ENCODE measurements at places on chromosomes 11 and 22.

- no peaks in the 10 kb centered on the region for H3K36me3 ChIP-seq
- H3K27me3 ChIP-seq, result peaks cover 24% of the 10 kb centered on the region
- no peaks in the 10 kb centered on the region for H3K4me1 ChIP-seq
- no peak overlapping the region for H3K4me3 ChIP-seq
- H3K27ac ChIP-seq, result no peak overlapping the region
Measured at GRCh38 chr11:102223859-102224258, 93.4 kb upstream of the BIRC3 start.

DNA sequence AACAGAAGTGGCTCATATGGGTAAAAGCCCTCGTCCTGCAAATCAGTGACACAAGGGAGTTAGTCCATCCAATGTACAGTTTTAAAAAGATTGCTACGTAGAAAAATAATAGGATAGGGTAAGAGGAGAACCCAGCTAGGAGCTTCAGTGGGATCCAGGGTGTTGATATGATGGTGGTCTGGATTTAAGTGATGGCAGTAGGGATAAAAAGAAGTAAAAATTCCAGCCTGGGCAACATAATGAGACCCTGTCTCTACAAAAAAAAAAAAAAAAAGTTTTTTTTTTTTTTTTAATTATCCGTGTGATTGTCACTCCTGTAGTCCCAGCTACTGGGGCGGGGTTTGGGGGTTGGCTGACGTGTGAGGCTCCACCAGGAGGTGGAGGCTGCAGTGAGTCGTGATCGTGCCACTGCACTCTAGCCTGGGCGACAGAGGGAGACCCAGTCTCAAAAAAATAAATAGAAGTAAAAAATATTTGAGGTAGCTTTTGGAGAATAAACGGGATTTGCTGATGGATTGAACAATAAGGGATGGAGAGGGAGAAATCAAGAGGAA, 7.0 kb upstream of the L3MBTL2 start:
- H3K27ac ChIP-seq, result peak overlapping the region; percentile 6
- H3K36me3 ChIP-seq, result peaks cover 7% of the 10 kb centered on the region
- peak overlapping the region; percentile 77 for H3K4me3 ChIP-seq

DNA sequence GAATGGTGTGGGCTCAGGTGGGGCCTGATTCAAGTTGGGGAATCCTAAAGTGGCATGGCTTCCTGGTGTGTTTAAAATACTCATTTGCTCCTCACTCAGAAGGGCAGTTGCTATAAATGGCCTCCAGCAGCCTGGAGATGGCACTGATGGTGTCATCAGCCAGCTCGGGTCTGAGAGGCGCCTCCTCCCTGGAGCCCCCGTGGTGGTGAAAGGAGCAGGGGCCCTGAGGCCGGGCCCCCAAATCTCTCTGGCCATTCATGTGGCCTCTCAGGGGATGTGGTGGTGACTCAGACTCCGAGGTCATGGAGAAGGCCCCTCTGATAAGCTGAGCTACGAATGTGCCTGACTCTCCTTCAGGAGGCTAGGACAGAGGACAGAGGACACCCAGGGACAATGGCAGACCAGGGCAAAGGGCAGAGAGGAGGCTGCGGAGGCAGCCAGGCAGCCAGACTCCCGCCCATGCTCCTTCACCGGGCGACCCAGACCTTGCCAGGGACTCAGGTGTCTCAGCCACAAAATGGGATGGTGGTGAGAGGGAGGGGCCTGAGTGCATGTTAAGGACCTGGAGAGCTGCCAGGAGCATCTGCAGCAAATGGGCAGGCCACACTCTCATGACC, 129.2 kb downstream of the CTTN start:
- peaks cover 26% of the 10 kb centered on the region for H3K27me3 ChIP-seq
- H3K4me1 ChIP-seq, result no peaks in the 10 kb centered on the region
- no peaks in the 10 kb centered on the region for H3K36me3 ChIP-seq
- H3K4me3 ChIP-seq, result no peak overlapping the region
- no peak overlapping the region for H3K27ac ChIP-seq
- no peak for DNase-seq

DNA sequence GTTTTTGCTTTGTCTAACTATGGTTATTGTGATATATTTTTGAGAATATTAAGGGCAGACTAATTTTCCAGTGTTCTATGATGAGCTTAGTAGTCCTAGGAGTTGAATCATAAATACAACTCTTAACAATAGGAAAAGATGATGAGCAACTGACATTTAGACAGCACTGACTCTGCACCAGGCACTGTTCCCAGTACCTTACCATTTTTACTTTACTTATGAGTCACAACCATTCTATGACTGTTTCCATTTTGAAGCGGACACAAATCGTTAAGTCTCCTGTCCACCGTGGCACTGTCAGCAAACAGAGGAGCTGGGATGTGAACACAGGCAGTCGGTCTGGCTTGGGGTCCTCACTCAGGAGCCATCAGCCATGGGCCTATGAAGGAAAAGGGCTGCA, 3.4 kb upstream of the SCGB2A2 start:
- H3K27me3 ChIP-seq, result peaks cover 46% of the 10 kb centered on the region
- no peak overlapping the region for H3K4me3 ChIP-seq

DNA sequence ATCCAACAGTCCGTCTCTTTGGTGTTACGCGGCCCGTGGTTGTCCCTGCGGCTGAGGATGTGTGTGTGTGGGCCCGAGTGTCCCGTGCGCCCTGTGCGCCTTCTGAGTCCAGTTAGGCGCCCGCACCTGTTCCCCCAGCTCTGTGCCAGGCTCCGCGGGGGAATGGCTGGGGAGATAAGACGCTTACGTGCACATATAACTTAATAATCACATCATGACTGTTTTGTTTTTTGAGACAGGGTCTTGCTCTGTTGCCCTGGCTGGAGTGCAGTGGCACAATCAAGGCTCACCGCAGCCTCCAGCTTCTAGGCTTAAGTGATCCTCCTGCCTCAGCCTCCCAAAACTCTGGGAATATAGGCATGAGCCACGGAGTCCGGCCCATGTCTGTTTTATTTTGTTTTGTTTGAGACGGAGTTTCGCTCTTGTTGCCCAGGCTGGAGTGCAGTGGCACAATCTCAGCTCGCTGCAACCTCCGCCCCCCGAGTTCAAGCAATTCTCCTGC, 817 bp downstream of the ARL2 start:
- H3K36me3 ChIP-seq, result peaks cover 4% of the 10 kb centered on the region
- peak overlapping the region; percentile 81 for H3K4me3 ChIP-seq
- no peaks in the 10 kb centered on the region for H3K27me3 ChIP-seq
- DNase-seq, result no peak

DNA sequence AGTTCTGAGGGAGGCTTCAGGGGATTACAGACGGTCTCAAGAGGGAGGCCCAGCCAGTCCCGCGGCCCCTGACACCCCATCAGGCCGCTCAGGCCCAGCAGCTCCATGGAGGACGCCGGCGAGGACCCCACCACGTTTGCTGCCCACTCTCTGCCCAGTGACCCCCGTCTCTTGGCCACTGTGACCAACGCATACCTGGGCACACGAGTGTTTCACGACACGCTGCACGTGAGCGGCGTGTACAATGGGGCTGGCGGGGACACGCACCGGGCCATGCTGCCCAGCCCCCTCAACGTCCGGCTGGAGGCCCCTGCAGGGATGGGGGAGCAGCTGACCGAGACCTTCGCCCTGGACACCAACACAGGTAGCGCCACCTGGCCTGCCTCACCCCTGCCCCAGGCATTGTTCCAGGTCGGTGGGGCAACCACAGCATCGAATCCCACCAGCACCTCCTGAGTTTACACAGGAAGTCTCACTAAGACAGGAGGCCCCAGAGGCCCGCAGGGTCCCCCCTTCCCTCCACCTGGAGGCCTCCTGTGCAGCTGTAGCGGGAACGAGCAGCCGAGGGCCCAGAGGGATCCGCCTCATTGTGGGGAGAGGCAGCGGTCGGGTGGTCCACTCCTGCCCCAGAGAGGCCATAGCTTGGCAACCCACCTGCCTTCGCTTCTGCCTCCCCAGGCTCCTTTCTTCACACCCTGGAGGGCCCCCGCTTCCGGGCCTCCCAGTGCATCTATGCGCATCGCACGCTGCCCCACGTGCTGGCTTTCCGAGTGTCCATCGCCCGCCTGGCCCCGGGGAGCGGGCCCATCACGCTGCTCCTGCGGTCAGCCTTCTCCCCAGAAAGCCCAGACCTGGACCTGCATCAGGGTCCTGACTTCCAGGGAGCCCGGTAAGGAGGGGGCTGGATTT, 1.0 kb downstream of the PGGHG start:
- no peak for DNase-seq
- no peaks in the 10 kb centered on the region for H3K27me3 ChIP-seq
- peaks cover 34% of the 10 kb centered on the region for H3K36me3 ChIP-seq
- H3K27ac ChIP-seq, result peak overlapping the region; percentile 89
- H3K4me3 ChIP-seq, result peak overlapping the region; percentile 88

GRCh38 chr11:82752801-82753200, 19.1 kb upstream of the FAM181B start:
- H3K36me3 ChIP-seq, result no peaks in the 10 kb centered on the region
- H3K27me3 ChIP-seq, result peaks cover 25% of the 10 kb centered on the region
- H3K4me3 ChIP-seq, result no peak overlapping the region
- no peak overlapping the region for H3K27ac ChIP-seq
- no peak for DNase-seq

GRCh38 chr11:60513496-60514460, 1.4 kb upstream of the MS4A13 start:
- H3K36me3 ChIP-seq, result no peaks in the 10 kb centered on the region
- no peak overlapping the region for H3K4me3 ChIP-seq
- DNase-seq, result no peak
- H3K27ac ChIP-seq, result no peak overlapping the region

DNA sequence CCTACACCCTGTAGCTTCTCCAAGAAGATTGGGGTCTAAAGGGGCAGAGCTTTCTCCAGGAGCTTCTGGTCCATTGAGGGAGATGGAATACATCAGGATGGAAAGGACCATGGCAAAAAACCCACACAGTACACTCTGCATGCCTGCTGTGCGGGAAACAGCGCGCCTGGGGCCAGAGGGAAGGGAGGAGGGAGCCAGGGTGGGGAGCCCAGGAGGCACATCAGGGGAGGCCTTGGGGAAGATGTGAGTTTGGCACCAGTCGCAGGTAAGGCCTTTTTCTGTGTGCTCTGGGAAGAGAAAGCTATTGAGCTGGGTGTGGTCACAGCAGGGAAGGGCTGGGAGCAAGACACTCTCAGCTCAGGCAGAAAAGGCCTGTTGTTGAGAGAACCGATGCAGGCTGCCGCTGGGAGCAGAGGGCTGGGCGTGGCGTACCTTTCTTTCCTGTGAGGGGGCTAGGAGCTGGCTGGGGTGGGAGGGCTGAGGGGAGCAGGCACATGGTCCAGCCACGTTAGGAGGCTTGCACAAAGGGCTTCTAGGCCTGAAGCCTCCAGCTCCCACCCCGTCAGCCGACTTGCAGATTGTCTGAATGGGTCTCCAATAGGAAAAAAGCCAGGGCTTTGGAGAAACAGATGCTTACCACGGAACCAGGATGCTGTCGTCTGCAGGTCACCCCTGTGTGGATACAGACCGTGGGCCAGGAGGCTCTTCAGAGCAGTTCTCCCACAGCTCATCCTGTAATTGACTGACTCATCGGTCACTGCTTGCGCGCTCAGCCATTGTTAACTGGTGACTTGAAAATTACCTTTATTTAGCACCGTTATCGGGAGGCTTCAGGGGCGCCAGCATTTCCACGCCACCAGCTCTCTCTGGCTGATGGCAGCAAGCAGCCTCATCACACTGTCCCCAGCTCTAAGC, 237.3 kb downstream of the ST3GAL4 start:
- no peak for DNase-seq
- H3K27me3 ChIP-seq, result peaks cover 18% of the 10 kb centered on the region
- no peak overlapping the region for H3K27ac ChIP-seq
- no peak overlapping the region for H3K4me3 ChIP-seq
- no peaks in the 10 kb centered on the region for H3K36me3 ChIP-seq

DNA sequence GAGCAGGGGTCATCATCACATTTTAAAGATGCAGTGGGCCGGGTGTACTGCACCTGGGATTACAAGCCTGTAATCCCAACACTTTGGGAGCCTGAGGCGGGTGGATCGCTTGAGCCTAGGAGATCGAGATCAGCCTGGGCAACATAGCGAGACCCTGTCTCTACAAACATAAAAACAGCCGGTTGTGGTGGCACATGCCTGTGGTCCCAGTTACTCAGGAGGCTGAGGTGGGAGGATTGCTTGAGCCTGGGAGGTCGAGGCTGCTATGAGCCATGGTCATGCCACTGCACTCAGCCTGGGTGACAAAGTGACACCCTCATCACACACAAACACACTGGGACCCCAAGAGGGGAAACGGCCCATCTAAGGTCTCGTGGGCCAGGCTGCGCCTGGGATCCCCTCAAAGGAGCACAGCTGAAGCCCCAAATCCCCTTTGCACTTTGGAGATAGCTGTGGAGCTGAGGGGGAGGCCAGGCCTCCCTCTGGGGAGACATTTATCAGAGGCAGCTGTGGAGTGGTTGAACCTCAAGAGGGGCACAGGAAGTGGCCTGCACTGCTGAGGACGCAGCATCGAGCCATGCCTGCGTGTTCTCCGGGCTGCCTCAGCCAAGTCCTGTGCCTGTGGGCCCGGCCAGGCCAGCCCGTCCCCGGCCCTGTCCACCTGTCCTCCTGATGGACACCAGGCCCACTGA, 27.5 kb downstream of the OSBPL5 start:
- no peaks in the 10 kb centered on the region for H3K27me3 ChIP-seq

DNA sequence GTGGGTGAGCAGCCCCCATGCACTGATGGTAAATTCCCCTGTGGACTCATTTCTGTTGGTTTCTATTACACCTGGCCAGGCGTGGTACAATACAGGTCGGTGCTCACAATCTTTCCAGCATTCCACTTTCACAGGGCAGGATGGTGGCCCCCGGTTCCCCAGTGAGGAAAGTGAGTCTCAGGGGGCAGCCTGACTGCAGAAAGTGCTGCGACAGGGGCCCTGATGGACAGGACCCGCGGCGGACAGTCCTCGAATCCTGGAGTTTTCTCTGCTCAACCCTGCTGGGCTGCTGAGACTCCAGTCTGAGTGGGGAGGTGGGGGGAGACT, 3.1 kb upstream of the PGGHG start:
- H3K27ac ChIP-seq, result no peak overlapping the region
- peaks cover 60% of the 10 kb centered on the region for H3K4me1 ChIP-seq
- H3K4me3 ChIP-seq, result peak overlapping the region; percentile 99

GRCh38 chr11:67073908-67074307, 17.3 kb downstream of the RHOD start:
- no peak overlapping the region for H3K27ac ChIP-seq
- peaks cover 2% of the 10 kb centered on the region for H3K36me3 ChIP-seq
- DNase-seq, result no peak
- no peaks in the 10 kb centered on the region for H3K4me1 ChIP-seq

DNA sequence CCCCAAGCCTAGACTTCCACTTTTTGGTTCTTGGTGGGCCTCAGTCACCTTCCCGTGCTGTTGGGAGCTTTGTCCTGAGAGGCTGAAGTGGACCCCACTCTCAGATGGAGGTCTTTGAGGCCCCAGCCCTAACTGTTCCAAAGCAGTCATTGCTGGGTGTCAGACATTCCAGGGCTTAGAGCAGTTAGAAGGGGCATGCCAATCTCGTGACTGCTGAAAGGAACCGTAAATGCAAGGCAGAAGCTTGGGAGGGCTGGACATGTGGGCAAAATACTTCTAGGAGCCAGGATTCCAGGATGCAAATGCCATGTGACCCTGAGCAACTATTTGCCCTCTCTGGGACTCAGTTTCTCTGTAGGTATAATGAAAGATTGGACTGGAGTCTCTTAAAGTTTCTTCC, 118.8 kb upstream of the CRYBB3 start:
- H3K4me3 ChIP-seq, result no peak overlapping the region
- H3K36me3 ChIP-seq, result peaks cover 6% of the 10 kb centered on the region
- no peaks in the 10 kb centered on the region for H3K27me3 ChIP-seq
- no peak for DNase-seq
- H3K27ac ChIP-seq, result no peak overlapping the region
